Nasal cavity respiratory epithelium epithelial cell of viscerocranial mucosa (primary cell): ENCODE measurements at places on chromosomes 6 and 20. TPM values are rescaled to one million over a fixed set of nuclear protein-coding genes. Genes with fewer than 3 reads are reported as not detected.

Gene TULP1
- not detected in 2 replicates for total RNA-seq

Gene CST2
- 0.14 TPM in 1 of 2 replicates, not detected in the other for total RNA-seq

Gene TAGAP
- 0.34 and 0.43 TPM in 2 replicates for total RNA-seq

Gene OR2J3
- total RNA-seq, result not detected in 2 replicates

Gene OR2H1
- not detected in 2 replicates for total RNA-seq

Gene ANGPT4
- not detected in 2 replicates for total RNA-seq

Gene TFAP2C
- total RNA-seq, result 8.2 and 10.3 TPM in 2 replicates

Gene MDFI
- 67.1 and 69.4 TPM in 2 replicates for total RNA-seq

Gene OTOR
- not detected in 2 replicates for total RNA-seq
